ENCODE measurements at places on chromosomes 2 and 18.

GRCh38 chr18:52422985-52423601 is 83.1 kb downstream of the DCC start:
- no peak for DNase-seq

DNA sequence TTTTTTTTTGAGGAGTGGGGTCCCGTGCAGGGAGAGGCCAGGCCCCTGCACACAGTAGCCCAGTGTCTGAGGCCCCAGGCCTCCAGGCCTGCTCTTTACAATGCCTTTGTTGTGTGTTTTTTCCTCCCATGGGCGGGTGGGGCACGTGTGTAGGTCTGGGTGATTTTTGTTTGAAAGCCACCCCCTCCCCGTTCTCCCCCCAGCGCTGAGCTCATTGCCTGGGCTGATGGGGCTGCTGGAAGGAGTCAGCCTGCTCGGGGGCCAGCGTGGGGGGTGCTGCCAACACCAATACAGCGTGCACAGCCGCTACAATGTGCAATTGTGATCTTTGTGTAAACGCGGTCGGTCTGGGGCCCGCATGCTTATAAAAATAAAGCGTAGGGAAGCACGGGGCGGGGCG is 142.7 kb downstream of the DYSF start:
- DNase-seq: no peak

DNA sequence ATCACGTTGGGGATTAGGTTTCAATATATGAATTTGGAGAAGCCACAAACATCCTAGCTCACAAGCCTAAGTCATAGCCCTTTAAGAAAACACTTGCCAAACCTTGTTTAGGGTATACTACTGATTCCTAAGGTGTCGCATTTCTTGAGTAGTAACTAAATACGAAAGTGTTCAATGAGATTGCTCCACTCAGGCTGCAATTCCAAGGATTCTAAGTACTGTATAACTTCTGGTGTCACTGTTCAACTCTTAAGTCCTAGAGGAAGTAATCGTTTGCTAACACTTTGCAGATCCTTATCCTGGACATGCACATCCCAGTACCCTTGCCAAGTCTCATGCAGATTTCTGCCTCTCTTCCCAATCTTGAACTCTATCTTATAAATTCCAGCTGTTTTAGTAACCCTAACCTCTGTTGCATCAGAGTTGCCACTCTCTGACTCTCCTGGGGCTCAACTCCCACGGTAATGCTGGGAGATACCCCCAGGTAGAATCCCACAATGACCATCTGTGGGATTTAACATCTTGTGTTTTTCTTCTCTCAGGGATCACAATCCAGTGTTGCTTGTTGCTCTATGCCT is 122.4 kb downstream of the HIBCH start:
- DNase-seq: peak; percentile 28

DNA sequence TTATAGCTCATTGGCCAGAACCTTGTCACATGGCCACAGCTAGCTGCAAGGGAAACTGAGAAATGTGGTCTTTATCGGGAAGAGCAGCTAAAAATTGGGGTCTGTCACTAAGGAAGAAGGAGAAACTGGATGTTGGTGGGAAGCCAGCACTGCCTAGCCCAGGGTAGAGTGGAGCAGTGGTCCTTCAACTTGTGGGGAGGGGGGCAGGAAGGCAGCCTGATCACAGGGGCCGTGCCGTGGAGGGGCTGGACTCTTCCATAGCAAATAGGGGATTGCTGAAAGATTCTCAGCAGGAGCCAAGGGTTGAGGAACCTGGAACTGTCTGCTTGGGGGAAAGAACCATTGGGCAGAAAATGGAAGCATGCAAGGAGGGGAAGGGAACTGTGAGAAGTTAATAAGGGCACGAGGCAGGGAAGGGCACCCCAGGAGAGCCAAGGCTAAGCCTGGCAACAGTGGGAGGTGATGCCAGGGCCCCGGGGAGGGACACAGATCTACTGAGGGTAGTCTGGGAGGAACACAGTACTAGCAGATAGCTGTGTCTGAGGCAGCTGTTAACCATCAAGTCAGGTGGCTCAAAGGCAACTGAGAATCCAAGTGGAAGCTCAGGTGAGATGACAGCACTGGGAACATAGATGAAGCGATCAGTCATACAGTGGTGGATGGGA is 5.9 kb upstream of the NEURL3 start:
- no peak for DNase-seq

- DNase-seq: peak; percentile 82
These were observed 47.5 kb upstream of the STAM2 start for GRCh38 chr2:152222975-152223637.

GRCh38 chr2:183037553-183038340 is 510 bp downstream of the NCKAP1 start:
- DNase-seq: peak; percentile 78

GRCh38 chr2:14081521-14081920 is 551.0 kb upstream of the LRATD1 start:
- DNase-seq: no peak

GRCh38 chr2:226797289-226797988 is 2.2 kb downstream of the IRS1 start:
- peak; percentile 86 for DNase-seq

DNA sequence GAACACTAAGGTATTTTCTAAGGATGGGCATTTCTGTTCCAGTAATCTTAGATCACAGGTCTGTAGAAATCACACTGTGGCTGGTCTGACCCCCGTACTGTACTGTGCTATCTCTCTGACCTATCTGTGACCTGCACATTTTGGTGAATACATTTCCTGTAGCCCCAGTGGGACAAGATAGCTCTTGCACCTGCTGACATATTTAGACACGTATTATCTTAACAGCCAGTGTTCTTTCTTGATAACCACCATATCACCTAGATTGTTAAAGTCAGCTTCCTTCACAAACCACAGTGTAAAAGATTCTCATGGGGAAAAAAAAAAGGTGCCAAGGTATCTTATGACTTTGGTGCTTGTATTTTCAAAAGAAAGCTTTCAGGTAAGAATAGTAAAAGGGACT is 39.8 kb upstream of the TMEM247 start:
- no peak for DNase-seq

- DNase-seq: peak; percentile 67
These were observed at the start of gene SCN2A for GRCh38 chr2:165239230-165239629. Gene SCN2A (plus strand): TSS chr2:165239414. CDS start chr2:165295824, 56,410 bp downstream.

DNA sequence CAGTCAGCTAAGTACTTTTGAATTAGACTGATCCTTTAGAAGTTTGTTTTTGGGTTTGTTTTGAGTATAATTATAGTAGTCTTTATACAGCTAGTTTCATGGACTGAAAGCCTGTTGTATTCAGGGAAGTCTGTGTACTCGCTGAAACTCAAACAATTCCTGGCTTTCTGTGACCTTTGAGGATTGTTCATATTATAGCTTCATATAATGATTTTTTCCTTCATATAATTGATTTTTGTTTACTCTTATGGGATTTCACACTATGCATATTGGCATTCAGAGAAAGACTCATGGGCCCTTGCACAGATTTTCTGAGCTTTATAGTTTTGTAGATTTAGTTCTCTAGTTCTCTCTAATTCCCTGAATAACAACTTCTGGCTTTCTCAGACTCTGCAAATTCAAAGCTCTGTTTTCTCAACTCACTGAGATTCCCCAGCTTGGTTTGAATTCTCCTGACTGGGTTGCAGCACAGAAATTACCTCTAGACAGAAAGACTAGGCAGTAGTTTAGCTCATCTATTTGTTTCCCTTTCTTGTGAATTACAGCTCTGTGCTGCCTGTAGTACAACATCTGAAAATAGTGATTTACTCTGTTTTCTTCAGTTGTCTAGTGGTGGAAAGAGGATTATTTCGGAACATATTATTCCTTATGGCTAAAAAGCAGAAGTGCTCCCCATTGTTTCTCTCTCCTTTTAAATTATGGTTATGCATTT is 495.9 kb upstream of the CNTNAP5 start:
- no peak for DNase-seq

DNA sequence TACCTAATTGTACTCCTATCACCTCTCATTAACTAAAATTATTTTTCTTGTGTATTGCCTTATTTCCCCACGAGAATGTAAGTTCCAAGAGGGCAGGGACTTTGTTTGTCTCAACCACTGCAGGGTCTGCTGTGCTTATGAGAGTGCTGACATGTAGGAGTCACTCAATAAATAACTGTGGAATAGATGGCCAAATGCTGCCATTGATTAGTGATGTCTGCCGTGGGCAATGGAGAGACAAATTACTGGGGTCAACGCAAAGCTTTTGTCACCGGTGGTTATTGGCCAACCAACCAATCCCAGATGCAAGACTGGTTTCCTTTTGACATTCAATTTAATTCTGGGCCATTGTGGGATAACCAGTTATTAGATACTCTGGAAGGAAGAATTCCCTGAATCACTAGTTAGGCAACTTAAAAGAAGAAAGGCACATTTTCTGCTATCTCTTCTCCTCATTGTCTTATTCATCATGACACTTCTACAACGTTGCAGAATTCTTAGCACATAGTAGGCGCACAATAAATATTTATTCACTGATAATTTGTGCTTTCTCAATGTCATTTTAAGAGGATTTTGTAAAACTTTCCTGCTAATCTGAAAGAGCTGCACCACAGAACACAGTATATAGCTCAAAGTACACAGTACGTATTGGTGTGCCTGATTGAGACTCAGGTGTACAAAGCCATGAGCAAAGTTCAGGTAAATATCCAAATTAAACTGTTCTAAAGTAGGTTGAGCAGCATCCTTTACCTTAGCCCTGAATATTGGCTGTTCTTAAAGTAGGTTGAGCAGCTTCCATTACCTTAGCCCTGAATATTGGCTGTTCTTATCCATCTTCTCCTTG is 95.9 kb downstream of the ACTR3 start:
- DNase-seq: no peak

DNA sequence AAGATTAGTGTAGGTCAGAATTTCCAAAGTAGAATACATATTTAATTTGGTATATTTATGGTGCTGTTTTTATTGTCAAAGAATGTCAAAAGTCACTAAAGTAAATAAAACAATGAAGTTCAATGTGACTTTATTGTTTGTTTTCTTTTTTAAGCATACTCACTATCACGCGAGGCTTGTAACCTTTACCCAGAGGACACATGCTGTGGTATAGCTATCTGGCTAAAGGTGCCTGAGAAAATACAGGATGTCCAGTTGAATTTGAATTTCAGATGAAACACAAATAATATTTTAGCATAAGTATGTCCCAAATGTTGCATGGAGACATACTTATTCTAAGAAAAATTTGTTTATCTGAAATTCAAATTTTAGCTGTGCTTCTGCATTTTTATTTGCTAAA is 103.3 kb upstream of the KLF7 start:
- no peak for DNase-seq

DNA sequence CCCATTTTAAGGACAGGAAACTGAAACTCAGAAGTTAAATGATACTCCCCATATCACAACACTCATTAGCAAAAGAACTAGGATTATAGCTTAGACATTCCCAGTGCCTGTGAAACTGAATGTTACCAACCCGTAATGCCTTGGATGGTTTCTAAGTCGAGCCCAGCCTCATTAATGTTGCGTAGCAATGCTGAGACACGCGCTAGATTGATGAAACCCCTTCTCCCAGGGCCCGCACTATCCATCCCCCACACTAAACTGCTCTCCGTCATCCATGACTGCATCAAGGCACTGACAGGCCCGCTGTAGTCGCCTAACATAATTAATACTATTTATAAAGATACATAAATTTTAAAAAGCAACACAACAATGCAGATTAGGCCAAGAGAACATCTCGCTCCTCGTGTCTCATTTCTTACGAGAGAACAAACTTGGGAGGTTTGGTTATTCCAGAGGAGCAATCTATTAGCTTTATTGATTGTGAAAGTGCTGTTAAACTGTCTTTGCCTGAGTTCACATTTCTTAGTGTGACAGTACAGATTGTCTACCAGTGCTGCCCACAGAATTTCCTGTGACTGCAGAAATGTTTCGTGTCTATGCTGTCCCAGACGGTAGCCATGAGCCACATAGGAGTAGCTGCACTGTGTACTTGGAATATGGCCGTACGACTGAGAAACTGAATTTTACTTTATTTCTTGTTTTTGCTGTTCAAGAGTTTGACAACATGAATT is 312.2 kb upstream of the RAB12 start:
- no peak for DNase-seq

All from GM23248 (cell line).